HL-60 (cell line): ENCODE measurements at places on chromosomes 7 and 10.

GRCh38 chr10:112222799-112223198, 39.2 kb upstream of the GPAM start:
- DNase-seq: no peak

DNA sequence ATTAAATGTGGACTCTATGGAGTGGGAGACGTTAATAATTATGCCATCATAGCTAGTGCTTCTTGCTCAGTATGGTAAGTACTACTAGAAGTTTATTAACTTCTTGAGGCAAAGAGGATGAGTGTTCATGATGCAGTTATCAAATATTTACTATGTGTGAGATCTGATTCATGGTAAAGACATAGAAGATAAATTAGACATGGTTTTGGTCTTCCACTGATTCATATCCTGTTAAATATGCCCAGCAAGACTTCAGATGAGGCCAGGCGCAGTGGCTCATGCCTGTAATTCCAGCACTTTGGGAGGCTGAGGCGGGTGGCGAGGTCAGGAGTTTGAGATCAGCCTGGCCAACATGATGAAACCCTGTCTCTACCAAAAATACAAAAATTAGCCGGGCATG, 547.1 kb upstream of the ANKRD30A start:
- DNase-seq: no peak

DNA sequence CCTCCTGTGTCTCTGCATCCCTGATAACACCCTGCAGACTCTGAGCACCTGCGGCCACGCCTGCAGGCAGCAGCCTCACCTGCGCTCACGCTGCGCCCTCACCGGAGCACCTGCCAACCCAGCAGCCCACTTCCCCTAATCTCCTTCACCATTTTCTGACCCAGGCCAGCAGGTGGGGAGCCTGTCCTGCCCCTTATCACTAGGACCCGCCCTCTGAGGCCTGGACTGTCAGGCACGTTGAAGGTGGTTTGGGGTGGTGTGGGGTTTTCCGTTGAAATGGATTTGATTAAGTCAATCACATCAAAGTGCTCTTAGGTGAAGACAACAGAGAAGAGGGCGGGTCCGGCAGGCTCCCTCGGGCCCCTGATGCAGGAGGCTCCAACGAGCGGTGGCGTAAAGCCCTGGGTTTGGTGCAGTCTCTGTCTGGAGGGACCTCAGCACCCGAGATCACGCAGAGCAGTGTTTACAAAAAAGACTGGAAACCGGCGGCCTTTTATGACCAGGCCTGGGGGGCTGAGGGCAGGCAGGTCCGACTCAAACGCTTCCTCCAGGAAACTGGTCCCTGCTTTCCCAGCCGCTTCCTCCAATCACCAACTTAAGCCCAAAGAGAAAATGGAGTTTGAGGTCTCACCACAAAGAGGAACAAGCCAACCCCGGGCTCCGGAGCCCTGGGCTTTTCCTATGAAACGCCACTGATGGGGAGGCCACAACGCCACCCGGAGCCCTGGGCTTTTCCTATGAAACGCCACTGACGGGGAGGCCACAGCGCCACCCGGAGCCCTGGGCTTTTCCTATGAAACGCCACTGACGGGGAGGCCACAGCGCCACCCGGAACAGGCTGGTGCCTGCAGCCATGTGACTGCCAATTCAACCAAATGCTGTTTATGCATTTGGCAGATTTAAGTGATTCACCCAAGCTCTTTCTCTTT, 45.5 kb downstream of the DPYSL4 start:
- DNase-seq: peak; percentile 88

GRCh38 chr10:75395932-75396630, 5.5 kb downstream of the ZNF503 start:
- DNase-seq: no peak

DNA sequence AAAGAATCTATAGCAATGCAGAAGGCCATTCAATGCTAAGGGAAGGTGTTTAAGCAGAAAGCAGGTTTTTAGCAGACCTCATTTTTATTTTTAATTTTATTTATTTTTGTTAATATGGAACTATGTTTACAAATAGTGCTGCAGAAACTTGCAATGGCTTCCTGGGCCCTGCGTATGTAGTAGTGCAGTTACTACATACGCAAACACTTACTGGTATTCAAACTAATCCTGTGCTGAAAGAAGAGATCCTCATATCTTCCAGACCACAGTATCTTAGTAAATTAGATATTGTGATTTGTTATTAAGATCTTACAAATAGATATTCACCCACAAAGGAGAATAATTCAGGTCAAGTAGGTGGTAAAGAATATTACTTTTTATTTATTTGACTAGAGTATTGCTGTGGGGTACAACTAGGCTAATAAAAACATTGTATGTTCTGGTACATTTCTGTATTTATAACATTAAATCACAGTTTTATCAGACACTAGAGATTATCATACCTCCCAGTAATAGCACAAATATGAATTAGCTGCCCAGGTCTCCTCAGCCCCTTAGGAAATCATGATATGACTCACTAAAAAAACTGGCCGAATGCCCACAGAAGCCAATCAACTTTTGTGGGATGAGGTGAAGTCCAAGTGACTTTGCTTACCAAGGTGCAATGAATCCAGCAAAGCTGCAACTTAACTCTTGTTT, 57.6 kb downstream of the RNLS start:
- DNase-seq: no peak

DNA sequence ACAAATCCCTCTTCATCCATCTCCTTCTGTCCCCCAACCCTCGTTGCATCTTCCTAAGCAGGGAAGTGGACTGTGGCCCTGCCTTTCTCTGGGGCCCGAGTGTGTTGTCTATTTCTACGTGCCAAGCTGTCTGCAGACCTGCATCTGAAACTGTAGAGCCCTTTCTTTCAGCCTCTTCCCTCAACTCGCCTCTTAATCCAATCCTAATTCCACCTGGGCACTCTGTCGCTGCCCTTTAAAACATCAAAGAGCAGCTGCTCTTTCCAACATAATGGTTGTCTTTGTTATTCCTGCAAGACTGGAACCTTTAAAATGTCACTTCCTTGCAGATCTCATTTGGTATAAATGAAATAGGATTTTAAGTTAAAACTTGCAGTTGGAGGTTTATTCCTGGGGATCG, 21.5 kb upstream of the ADAM12 start:
- no peak for DNase-seq

GRCh38 chr7:148852272-148852671, 31.8 kb downstream of the EZH2 start:
- no peak for DNase-seq

DNA sequence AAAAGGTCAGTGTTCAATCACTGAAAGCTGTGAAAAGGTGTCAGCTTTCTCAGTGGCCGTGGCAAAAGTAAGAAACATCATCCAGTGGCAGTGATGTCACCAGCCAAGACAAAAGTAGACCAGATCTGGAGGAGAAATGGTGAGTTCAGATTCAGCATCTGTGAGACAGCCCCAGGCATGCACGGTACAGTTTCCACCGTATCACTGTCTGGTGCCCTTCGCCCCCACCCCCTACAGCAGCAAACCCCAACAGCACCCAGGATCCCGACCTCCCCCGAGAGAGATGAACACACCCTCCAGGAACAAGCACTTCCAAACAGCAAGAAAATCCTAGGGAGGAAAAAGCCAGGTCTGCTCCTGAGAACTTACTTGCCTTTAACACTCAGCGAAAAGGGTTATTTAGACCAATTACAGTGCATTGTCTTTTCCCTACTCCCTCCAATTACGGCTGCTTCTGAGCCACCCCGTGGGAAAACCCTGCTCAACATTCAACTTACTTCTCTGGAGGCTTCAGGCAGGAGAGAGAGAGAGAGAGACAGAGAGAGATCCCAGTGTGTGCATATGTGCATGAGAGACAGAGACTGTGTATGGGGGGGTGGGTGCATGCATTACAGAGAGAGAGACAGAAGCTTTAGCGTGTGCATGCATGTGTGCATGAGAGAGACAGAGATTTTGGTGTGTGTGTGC, 189.6 kb downstream of the GRID1 start:
- no peak for DNase-seq

- no peak for DNase-seq
Measured at GRCh38 chr7:2583798-2584580, 25.2 kb downstream of the IQCE start.

GRCh38 chr7:43647339-43647672, 64.4 kb downstream of the STK17A start:
- no peak for DNase-seq

- DNase-seq: no peak
Measured at GRCh38 chr10:47295411-47295810, 4.6 kb upstream of the GDF10 start.

DNA sequence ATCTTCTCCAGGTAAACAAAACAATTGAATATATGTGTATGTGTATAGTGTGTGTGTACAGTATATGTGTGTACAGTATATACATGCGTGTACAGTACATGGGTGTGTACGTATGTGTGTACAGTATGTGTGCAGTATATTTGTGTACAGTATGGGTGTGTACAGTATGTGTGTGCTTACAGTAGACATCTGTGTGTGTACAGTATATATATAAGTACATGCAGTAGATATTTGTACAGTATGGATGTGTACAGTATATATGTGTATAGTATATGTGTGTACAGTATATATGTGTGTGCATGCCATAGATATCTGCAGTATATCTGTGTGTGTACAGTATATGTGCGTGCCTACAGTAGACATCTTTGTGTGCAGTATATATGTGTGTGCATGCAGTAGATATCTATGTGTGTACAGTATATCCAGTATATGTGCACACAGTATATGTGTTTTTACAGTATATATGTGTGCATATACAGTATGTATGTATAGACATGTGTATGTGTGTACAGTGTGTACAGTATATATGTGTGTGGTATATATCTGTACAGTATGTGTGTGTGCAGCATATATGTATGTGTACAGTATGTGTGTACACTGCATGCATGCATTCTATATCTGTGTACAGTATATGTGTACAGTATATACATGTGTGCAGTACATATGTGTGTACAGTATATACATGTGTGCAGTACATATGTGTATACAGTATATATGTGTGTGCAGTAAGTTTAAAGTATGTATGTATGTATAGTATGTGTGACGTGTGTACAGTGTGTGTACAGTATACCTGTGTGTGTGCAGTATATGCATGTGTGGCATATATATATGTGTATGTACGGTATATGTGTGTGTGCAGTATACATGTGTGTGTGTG, 37.3 kb upstream of the SLC39A12 start:
- DNase-seq: no peak

DNA sequence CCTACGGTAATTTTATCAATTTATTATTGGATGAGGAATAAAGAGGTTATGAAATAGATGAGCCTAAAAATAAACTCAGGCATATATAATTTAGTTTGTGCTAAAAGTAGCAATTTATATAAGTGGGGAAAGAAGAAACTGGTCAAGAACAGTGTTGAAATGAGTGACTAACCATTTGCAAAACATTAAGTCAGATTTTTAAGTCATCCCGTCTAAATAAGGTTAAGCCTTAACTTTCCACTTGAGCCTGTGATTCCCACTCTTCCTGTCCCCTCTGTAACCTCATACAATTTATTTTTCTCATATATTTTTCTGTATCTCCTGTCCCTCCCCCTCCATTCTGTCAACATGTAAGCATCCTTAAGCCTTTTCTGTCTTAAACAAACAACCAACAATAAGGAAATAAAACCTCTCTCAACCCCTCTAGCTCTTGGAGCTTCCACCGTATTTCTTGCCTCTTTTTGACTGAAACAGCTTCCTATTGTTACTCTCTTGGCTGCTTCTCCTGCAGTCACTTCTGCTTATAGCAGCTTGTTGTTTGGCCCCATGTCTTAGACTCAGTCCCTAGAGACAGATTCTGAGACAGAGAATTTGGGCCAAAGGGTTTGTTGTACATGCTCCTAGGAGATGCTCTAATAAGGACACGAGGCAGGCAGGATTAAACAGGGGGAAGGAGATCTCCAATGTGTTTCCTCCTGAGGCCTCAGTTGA, 109.7 kb downstream of the GNAI1 start:
- DNase-seq: no peak

DNA sequence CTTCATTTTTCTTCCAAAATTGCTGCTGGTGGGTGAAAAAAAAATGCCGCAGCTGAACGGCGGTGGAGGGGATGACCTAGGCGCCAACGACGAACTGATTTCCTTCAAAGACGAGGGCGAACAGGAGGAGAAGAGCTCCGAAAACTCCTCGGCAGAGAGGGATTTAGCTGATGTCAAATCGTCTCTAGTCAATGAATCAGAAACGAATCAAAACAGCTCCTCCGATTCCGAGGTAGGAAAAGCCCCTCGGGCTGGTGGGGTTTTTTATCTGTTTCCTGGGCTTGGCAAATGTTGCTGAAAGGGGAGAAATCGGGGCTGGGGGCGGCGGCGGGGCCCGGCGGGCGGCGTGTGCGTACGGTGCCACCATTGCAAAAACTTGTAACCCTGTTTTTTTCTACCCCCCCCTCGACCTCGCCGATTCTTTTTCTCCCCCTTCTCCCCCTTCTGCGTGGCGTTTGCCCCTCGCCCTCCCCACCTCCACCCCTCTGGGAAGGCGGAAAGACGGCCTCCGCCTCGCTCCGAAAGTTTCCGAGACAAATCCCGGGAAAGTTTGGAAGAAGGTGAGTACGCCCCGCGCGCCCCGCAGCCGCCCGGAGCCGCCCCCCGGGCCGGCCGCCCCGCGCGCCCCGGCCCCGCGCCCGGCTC, 789 bp downstream of the TCF7L2 start:
- no peak for DNase-seq

GRCh38 chr10:102342958-102343357, 52.5 kb upstream of the NFKB2 start:
- DNase-seq: no peak

DNA sequence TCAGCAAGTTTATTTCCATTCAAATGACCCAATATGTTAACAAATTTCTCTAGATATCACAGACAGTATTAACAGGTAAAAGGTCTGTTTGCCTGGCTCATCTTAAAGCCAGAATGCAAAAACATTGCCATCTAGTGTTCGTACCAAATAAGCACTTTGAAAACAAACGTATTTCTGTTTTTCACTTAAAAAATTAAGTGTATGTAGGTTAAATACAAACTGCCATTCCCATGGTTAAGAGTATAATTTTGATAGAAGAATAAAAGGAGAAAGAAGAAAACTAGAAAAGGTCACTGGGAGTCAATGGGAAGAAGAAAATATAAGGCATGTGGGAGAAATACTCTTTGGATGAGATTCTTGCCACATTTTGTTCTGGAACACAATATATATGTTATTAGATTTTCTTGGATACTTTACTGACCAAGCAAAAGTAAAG, 51.0 kb downstream of the ORC5 start:
- no peak for DNase-seq

DNA sequence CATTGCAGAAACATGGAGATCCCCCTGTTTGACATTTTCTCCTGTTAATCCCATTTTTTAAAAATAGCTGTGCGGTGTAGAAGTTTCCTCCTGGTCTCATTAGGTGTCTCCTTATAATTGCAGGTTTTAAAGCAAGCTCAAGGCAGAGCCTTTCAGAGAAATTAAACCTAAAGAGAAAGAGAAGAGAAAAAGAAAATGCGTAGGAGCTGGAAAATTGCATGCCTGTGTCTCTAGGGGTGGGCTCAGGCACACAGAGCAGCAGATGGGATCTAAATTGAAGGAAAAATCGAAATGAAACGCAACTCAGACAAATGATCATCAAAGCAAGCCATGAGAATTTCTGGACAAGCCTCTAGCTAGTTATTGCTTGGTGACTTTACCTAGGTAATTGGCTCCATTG, 40.1 kb downstream of the GPR26 start:
- no peak for DNase-seq

- DNase-seq: no peak
Measured at GRCh38 chr10:92801978-92802872, 46.1 kb upstream of the EXOC6 start.
